ENCODE measurements at places on chromosomes 6 and 20.

GRCh38 chr6:167963589-167964057 is 33.8 kb upstream of the KIF25 start:
- peaks cover 3% of the 10 kb centered on the region for H3K27me3 ChIP-seq
- no peak overlapping the region for H3K4me3 ChIP-seq
- H3K4me1 ChIP-seq: no peaks in the 10 kb centered on the region
- DNase-seq: no peak
- H3K27ac ChIP-seq: no peak overlapping the region

DNA sequence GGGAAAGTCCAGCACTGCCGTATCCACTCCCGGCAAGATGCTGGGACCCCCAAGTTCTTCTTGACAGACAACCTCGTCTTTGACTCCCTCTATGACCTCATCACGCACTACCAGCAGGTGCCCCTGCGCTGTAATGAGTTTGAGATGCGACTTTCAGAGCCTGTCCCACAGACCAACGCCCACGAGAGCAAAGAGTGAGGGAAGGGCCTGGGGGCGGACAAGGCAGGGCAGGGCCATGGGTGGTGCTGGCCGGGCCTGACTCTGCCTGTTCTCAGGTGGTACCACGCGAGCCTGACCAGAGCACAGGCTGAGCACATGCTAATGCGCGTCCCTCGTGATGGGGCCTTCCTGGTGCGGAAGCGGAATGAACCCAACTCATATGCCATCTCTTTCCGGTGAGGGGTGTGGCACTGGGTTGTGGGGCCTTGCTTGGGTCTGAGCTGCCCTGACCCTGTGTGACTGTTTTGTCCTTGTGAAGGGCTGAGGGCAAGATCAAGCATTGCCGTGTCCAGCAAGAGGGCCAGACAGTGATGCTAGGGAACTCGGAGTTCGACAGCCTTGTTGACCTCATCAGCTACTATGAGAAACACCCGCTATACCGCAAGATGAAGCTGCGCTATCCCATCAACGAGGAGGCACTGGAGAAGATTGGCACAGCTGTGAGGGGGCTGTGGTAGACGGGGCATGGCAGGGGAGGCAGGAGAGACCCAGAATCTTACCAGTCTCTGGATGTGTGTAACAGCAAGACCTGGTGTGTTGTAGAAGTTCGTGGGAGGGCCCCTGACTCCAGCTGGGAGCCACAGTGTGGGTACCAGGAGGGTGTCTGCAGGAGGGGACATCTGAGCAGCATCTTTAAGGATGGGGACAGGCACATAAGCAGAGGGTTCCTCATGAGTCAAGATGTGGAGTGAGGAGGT is 29.1 kb downstream of the PLCG1 start:
- peaks cover 21% of the 10 kb centered on the region for H3K4me1 ChIP-seq
- no peak overlapping the region for H3K4me3 ChIP-seq
- DNase-seq: no peak
- peak overlapping the region; percentile 66 for H3K27ac ChIP-seq
- H3K36me3 ChIP-seq: peaks cover 73% of the 10 kb centered on the region
- H3K27me3 ChIP-seq: no peaks in the 10 kb centered on the region

DNA sequence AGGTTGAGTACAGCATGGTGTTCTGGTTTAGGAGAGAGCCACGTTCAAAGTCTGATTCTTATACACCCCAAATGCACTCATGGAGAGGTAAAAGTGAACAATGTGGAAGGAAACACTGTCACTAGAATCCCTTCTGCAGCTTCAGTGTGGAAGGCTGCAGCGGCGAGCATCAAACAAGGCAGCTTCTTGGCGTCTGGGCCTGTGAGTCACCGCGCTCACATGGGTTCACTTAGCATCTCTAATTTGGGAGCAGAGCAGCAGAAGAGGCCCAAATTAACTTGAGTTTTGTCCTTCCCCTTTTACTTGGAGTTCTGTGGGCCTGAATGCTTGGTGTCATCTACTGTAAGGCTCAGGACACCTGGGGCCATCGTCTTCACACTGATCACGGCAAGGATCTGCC is 10.9 kb upstream of the E2F1 start:
- no peak overlapping the region for H3K27ac ChIP-seq
- no peak for DNase-seq
- no peaks in the 10 kb centered on the region for H3K4me1 ChIP-seq
- no peak overlapping the region for H3K4me3 ChIP-seq
- H3K36me3 ChIP-seq: no peaks in the 10 kb centered on the region

- no peak overlapping the region for H3K27ac ChIP-seq
- H3K36me3 ChIP-seq: no peaks in the 10 kb centered on the region
- peaks cover 5% of the 10 kb centered on the region for H3K27me3 ChIP-seq
- H3K4me1 ChIP-seq: no peaks in the 10 kb centered on the region
- no peak for DNase-seq
These were observed 63.6 kb downstream of the IPCEF1 start for GRCh38 chr6:154292855-154293519.

- no peak overlapping the region for H3K4me3 ChIP-seq
- peaks cover 11% of the 10 kb centered on the region for H3K27me3 ChIP-seq
- DNase-seq: no peak
- H3K27ac ChIP-seq: no peak overlapping the region
These were observed 94.1 kb downstream of the TMEM242 start for GRCh38 chr6:157229132-157229618.

GRCh38 chr6:32638532-32639219 is 1.5 kb downstream of the HLA-DQA1 start:
- peaks cover 8% of the 10 kb centered on the region for H3K4me1 ChIP-seq
- no peaks in the 10 kb centered on the region for H3K36me3 ChIP-seq
- no peak for DNase-seq
- H3K27me3 ChIP-seq: peaks cover 2% of the 10 kb centered on the region
- H3K4me3 ChIP-seq: no peak overlapping the region

GRCh38 chr6:165819394-165819793 is 156.4 kb upstream of the PDE10A start:
- H3K27ac ChIP-seq: no peak overlapping the region
- H3K4me3 ChIP-seq: no peak overlapping the region
- peaks cover 28% of the 10 kb centered on the region for H3K27me3 ChIP-seq
- no peak for DNase-seq

- H3K36me3 ChIP-seq: no peaks in the 10 kb centered on the region
- DNase-seq: no peak
- no peak overlapping the region for H3K4me3 ChIP-seq
- no peaks in the 10 kb centered on the region for H3K27me3 ChIP-seq
These were observed 299.0 kb upstream of the STXBP5 start for GRCh38 chr6:146905181-146905704.

GRCh38 chr6:56708810-56709597 is 66.3 kb upstream of the DST start:
- no peak overlapping the region for H3K27ac ChIP-seq
- H3K4me1 ChIP-seq: no peaks in the 10 kb centered on the region
- H3K27me3 ChIP-seq: peaks cover 2% of the 10 kb centered on the region
- DNase-seq: no peak

DNA sequence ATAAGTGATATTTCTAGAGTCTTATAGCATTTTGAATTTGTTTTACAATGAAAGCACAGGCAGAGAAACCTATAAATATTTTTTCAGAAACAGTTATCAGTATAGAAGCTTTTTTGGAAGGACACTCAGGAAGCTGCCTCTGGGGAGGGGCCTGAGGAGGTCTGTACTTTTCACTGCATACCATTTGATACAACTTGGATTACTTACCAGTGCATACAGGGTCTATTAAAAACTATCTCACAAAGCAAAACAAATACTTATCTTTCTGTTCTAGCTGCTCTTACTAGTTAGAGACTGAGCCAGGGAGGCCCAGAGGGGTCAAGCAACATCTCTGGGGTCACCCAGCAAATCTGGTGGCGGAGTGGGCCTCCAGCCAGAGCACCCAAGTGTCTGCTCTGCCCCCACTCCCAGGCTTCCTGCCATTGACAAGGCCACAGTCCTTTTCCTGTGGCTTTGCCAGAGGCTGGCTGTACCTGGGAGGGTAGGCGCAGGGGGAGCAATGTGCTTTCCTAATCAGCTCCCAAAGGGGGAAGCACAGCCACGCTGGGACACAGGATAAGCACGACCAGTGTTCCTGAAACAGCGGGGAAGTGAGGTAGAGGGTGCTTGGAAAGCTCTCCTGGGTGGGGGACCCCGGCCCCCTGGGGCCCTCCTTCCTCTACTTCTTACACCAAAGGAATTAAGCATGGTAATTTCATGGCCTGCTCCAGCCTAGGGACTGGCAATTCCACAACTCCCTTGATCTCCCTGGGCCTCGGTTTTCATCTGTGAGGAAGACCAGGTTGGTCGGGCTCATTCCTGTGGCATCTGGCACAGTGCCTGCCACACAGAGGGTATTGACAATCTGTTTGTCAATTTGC is 7.8 kb downstream of the TCF15 start:
- H3K36me3 ChIP-seq: no peaks in the 10 kb centered on the region
- DNase-seq: no peak
- H3K27me3 ChIP-seq: peaks cover 5% of the 10 kb centered on the region
- H3K27ac ChIP-seq: no peak overlapping the region

- peaks cover 3% of the 10 kb centered on the region for H3K36me3 ChIP-seq
- H3K27me3 ChIP-seq: peaks cover 49% of the 10 kb centered on the region
- peak; percentile 75 for DNase-seq
- peak within 1 kb of the TSS; percentile 88 for H3K27ac ChIP-seq
- H3K4me1 ChIP-seq: peaks cover 14% of the 10 kb centered on the region
- H3K4me3 ChIP-seq: peak within 1 kb of the TSS; percentile 61
These were observed at the start of gene SNAP25 for GRCh38 chr20:10218536-10219451. Gene SNAP25, plus strand, starts transcription at chr20:10218830. Its CDS starts 56,662 bp downstream, at chr20:10275492.

DNA sequence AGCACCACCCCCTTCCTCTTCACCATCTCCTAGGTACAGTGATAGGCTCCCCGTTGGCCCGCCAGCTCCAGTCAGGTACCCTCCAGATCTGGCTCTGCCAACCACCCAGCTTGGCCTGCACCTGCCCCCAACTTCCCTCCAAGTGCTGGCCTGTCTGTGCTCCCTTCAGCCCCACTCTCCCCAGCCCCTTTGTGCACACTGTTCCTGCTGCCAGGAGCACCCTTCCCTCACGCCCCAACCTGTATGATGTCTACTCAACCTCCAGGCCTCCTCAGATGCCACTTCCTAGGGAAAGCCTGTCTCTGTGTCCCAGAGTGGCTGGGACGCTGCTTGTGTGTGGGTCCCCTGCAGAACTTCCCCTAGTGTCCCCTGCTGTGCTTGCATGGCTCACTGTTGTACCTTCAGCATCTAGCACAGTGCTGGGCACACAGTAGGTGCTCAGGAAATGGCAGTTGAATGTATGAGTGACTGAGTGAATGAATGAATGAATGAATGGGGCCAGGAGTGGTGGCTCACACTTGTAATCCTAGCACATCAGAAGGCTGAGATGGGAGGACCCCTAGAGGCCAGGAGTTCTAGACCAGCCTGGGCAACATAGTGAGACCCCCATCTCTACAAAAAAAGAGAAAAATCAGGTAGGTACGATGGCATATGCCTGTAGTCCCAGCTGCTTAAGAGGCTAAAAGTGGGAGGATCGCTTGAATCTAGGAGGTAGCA is 3.0 kb downstream of the ZBP1 start:
- no peak overlapping the region for H3K4me3 ChIP-seq
- peaks cover 51% of the 10 kb centered on the region for H3K4me1 ChIP-seq
- peaks cover 2% of the 10 kb centered on the region for H3K36me3 ChIP-seq
- no peak overlapping the region for H3K27ac ChIP-seq

DNA sequence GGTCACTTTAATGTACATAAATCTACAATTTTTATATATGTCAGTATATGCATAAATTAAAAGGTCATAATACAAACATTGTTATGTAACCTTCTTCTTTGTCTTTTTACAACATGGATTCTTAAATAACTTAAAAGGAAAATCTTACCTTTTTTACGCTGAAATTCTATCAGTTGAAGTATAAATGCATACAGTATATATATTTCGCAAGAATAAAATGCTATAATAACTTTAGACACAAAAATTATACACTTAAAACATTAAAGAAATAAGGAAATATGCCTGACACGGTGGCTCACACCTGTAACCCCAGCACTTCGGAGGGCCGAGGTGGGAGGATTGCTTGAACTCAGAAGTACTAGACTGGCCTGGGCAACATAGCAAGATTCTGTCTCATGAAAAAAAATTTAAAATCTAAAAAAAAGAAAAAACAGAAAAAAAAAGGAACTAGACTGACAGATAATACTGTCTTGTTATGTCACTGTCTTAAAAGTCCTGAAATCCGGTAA is 109.8 kb upstream of the MAP7 start:
- no peak overlapping the region for H3K4me3 ChIP-seq
- H3K4me1 ChIP-seq: no peaks in the 10 kb centered on the region
- H3K36me3 ChIP-seq: peaks cover 5% of the 10 kb centered on the region
- no peaks in the 10 kb centered on the region for H3K27me3 ChIP-seq

DNA sequence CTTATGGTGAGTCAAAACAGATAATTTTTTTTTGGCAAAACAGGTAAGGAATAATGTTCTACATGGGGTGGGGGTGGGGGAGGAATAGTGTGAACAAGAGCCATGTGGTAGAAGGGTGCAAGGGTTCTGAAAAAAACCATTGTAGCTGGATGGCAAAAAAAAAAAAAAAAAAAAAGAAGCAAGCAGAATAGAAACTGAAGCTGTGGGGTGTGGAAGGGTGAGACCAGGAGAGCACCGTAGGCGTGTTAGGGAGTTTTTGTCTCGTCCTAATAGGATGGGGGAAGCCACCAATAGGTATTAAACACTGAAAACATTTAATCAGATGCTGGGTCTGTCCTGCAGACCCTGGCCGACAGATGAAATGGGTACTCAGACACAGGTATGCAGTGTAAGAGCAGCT is 110.1 kb downstream of the ADTRP start:
- peaks cover 13% of the 10 kb centered on the region for H3K4me1 ChIP-seq
- H3K27ac ChIP-seq: no peak overlapping the region
- DNase-seq: no peak
- H3K4me3 ChIP-seq: no peak overlapping the region

GRCh38 chr6:142570221-142570671 is 268.4 kb downstream of the ADGRG6 start:
- no peak for DNase-seq
- H3K27ac ChIP-seq: peak overlapping the region; percentile 73
- H3K36me3 ChIP-seq: peaks cover 7% of the 10 kb centered on the region
- peaks cover 54% of the 10 kb centered on the region for H3K4me1 ChIP-seq
- H3K27me3 ChIP-seq: no peaks in the 10 kb centered on the region

GRCh38 chr6:167748046-167748445 is 78.7 kb upstream of the AFDN start:
- H3K27me3 ChIP-seq: peaks cover 5% of the 10 kb centered on the region
- no peak for DNase-seq
- H3K4me1 ChIP-seq: no peaks in the 10 kb centered on the region
- no peaks in the 10 kb centered on the region for H3K36me3 ChIP-seq
- no peak overlapping the region for H3K4me3 ChIP-seq

GRCh38 chr6:41167173-41167963 is 4.5 kb upstream of the TREM2 start:
- no peaks in the 10 kb centered on the region for H3K27me3 ChIP-seq
- peaks cover 3% of the 10 kb centered on the region for H3K4me1 ChIP-seq
- H3K4me3 ChIP-seq: no peak overlapping the region
- H3K27ac ChIP-seq: no peak overlapping the region
- peak; percentile 33 for DNase-seq
- H3K36me3 ChIP-seq: no peaks in the 10 kb centered on the region
